KBM-7 (cell line): ENCODE measurements at places on chromosomes 5 and 9.

- DNase-seq: no peak
Measured at GRCh38 chr9:112712678-112713077, 5.2 kb downstream of the INIP start.

- no peak for DNase-seq
Measured at GRCh38 chr9:125280945-125281344, 19.3 kb downstream of the GAPVD1 start.

DNA sequence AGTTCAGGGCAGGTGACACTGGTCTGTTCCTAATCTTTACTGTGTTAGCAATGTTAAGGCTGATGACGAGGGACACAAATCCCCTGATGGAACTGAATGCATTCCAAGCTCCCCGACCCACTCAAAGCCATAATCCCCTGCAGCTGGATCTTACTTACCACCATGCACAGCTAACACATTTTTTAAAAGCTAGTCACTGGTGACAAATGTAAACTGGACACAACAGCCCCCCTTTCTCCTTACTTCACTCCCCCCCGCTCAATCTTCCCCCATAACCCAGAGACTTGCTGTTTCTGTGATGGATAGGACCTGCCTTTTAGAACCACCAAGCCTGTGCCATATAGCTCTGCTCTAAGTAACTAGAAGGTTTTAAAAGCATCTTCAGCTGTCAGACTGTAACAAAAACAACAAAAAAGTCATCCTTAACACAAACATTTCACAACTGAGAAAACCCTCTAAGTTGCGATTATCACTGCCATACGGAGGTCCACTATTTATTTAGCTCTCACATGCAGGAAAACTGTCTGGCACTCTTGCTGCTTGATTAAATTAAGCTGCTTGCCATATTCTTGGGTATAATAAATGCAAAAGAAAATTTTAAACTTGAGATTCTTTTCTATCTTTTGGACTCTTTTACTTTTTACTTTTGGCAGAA lies 44.4 kb downstream of the BNC2 start:
- no peak for DNase-seq

- DNase-seq: no peak
Measured at GRCh38 chr5:32754284-32754683, 43.2 kb downstream of the NPR3 start.

- no peak for DNase-seq
Measured at GRCh38 chr5:180441564-180442051, 52.6 kb upstream of the CNOT6 start.

DNA sequence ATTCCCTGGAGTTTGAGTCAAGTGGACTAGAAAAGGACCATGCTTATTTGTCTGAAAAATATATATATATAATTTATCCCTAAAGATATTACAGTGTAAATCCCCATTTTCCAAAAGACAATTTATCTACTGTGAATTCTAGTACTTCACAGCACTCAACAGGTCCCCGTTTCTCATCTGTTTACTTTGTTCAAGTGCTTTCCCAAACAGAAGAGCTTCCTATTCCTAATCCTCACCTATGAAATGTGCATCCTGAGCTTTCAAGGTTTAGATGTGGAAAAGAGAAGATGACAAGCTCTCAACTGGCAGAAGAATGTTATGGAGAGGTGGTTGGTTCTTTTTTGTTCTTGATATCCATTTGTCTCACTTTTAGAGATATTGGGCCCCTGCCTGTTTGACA lies 401.6 kb upstream of the ZNF608 start:
- DNase-seq: no peak

DNA sequence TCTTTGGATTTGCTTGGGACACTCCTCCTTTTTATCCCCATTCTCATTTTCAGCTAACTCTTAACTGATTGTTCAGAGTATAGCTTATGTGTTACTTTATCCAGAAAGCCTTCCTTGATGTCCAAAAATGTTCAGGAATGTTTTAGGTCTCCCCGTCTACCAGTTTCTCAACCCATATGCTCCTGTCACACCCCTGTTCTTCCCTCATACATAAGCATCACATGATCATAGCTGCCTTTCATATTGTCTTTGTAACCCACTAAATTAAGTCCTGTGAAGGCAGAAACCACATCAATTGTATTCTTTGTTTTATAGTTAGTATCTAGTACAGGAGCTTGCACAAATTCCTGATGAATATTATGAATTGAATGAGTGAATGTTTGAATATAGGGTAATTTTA lies 321.9 kb upstream of the ACTBL2 start:
- no peak for DNase-seq

- DNase-seq: no peak
Measured at GRCh38 chr9:16825331-16825725, 45.1 kb downstream of the BNC2 start.

DNA sequence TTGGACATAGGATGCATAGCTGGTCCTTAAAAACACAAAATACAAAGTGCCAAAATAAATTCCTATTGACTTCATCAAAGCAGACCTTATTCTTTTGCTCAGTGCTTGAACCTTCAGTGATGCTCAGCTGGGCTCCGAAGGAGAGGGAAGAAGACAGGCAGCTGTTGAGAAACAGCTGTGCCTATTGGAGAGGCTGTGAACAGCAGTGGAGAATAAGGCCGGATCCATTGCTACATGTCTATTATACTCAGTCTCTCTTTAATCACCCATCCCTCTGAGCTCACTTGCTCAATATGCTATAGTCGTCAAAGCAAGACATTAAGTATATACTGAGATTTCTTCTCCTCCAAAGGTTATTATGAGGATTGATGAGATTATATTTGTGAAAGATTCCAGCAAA lies 174.4 kb downstream of the CHSY3 start:
- no peak for DNase-seq

DNA sequence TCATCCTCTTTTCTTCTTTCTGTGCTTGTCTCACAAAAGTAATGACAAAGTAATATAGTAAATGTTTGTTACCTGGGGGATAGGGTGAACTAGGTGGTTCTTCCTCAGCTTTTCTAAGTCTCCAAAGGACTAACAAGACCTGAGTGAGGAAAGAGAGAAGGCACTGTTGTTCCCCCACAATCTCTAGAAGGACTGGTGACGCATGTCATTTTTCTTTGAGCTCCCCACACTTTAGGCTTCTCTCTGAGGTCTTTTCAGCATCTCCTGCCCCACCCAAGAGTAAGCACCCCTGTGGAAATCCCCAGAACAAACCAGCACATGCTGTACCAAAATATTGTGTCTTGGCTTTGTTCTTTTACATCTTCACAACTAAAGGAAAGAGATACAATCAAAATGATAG lies 2.4 kb upstream of the IL7R start:
- no peak for DNase-seq

DNA sequence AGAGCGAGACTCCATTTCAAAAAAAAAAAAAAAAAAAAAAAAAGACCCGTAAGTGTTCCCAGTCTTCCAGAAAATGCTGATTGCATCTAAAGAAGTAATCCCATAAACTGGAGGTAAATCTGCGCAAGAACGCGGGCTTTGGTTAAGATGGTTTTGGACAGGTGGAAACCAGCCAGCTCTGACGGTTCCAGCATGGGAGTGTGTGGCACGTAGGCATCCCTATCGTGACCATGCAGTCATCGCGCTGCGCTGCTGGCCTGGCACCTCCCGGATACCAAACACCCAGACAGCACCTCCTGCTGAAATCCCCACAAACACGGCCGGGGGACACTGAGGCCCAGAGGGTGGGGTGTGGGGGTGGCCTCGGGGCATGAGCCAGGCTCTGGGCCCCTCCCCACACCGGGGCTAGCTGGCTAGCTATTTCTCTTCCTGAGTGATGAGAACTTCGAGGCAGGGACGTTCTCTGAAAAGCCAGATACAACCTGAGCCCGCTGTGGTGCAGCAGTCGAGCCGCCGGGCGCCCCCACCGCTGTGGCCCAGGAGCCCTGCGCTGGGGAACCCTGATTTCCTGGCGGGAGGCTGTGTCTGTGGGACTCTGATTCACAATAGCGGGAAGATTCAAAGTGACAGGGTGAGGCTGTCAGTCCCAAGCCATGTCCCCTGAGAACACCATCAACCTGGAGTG lies 32.2 kb upstream of the NOTCH1 start:
- DNase-seq: no peak

DNA sequence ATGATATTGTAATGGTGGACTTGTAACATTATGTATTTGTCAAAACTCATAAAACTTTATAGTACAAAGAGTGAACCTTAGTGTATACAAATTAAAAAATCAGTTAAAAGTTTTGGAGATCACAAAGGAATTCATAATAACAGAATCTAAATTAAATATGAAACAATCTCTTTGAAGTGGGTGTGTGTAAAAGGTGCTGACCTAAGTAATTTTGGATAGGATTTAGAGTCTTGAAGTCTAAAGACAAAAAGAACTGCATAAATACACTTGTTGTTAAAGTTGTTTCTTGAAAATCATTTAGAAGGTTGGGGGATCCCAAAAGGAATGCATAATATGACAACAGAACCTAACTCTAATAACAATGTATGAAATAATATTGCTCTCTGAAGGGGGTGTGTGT lies 295.5 kb downstream of the PRR16 start:
- DNase-seq: no peak

GRCh38 chr5:95919658-95920057 lies 42.0 kb downstream of the ELL2 start:
- DNase-seq: no peak

DNA sequence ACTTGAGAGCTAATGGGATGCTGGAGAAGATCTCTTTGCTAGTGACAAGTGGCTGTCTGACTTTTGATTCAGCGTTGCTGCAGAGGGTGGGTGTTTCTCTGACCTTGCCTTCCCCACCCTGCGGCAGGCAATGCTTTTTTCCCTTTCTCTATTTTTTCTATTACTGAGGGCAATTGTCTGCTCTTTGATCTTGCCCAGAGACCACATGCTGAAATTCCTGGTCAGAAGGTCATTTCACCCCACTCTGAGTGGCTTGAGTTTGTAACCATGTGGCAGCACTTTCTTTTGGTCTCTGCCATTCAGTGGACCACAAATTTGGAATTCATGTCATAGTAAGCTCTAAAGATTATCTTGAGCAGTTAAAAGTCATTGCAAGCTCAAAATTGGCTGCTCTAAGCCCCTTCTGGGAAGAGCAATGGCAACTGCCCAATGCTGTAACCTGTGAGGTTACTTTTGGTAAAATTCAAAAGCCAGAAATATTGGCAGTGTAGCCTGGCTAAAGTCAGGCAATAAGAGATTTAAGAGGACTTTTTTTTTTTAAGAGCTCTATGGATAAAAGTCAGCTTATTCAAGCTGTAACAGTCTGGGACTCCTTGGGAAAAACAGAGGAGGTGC lies 30.4 kb upstream of the MTMR12 start:
- no peak for DNase-seq

DNA sequence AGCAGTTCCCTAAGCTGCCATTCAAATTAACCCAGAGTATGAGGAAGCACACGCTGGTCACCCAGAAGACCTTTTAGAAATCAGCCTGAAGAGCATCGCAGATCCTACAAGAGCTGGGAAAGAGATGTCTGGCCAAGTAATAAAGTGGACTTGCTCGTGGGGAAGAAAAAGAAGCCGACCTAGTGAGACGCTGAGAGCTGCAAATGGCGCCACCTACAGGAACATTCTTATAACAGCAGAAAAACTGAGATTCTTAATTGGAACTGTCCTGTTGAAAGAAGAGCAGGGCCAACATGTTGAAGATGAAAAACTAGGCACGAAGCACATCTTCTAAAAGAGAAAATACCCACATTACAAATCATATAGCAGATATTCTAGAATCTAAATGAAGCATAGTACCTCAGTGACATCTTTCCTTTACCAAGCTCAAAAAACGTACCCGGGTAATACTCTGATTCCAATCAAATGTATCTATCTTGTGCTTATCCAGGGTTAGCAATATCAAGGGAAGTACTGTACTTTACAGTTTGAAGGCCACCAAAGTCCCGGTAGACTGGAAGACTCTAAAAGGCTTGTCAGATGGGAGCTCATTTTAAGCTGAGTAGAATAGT lies 3.9 kb upstream of the GNAQ start:
- peak; percentile 89 for DNase-seq

DNA sequence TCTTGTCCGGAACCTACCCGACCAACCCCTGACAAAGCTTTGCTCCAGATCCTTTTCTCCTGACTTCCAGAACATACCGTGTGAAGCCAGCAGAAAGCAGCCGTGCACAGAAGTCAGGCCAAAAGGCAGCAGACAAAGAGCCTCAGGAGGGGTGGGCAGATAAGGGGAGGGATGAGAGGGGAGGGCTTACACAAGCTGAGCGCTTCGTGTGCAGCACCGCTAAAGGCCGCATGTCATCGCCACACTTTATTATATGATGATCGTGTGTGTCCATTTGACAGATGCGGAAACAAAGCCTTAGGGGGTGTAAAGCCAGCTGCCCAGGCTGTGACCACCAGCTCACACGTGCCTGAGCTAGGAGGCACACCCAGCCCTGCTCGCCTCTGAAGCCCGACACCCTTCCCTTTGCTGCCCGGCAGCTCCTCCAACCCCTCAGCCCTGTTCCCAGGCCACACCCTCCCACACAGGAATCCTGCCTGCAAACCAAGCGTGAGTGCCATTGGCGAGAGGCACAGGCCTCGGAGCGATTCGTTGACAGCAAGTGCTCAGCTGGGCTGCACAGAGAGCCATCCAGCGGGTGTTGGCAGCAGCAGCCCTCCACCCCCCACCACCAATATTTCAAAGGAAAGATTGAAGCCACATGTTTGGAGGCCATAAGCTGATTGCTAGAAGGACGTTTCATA lies 170.5 kb upstream of the SMIM23 start:
- DNase-seq: no peak

GRCh38 chr5:80181618-80182211 lies 74.1 kb downstream of the SERINC5 start:
- DNase-seq: peak; percentile 88

DNA sequence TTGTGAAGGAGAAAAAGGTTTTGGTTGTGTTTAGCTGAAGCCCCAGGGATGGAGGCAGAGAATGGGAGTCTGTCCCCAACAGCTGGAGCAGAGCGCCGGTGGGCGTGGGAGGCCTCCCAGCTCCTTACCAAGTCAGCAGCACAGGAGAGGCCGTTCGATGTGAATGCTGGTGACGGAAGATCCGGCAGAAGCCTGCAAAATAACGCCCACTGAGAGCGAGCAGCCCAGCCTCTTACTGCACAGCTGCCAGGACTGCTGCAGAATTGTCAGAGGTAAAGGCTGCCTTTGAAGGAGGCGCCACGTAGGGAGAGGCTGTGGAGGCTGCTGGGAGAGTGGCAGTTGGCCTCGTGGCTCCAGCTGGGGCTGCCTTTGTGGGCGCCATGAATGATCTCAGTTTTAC lies 26.2 kb downstream of the ANGPTL2 start:
- no peak for DNase-seq

DNA sequence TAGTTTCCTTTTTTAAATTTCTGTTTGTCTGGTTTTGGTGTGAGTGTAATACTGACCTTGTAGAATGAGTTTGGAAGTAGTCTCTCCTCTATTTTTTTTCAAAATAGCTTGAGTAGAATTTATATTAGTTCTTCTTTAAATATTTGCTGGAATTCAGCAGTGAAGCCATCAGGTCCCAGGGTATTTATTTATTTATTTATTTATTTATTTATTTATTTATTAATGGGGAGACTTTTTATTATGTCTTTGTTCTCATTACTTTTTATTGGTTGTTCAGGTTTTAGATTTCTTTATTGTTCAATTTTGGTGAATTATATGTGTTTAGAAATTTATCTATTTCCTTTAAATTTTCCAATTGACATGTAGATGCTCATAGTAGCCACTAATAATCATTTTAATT lies 875.8 kb upstream of the COX7C start:
- no peak for DNase-seq
